ENCODE measurements at places on chromosomes 1 and 21.

- DNase-seq: no peak
Measured at GRCh38 chr1:184559117-184559713, 172.4 kb downstream of the C1orf21 start.

- DNase-seq: peak; percentile 17
Measured at GRCh38 chr1:60861961-60862567, 220.3 kb upstream of the NFIA start.

DNA sequence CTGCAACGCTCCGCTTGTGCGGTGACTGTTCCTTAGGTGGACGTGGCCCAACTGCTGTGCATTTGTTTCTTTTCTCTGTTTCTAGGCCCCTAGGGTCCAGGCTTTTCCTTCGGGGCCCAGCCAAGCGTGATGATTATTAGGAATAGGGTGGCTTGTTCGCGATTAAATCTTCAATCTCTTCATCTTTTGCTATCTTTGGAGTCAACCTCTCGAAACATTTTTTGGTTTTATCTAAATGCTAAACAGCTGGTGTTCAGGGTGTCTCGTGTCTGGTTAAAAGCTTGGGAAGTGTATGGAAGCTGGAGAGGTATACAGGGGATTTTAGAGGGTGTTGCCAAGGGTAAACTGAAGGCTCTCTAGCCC is 844 bp upstream of the PLD5 start:
- peak; percentile 12 for DNase-seq

DNA sequence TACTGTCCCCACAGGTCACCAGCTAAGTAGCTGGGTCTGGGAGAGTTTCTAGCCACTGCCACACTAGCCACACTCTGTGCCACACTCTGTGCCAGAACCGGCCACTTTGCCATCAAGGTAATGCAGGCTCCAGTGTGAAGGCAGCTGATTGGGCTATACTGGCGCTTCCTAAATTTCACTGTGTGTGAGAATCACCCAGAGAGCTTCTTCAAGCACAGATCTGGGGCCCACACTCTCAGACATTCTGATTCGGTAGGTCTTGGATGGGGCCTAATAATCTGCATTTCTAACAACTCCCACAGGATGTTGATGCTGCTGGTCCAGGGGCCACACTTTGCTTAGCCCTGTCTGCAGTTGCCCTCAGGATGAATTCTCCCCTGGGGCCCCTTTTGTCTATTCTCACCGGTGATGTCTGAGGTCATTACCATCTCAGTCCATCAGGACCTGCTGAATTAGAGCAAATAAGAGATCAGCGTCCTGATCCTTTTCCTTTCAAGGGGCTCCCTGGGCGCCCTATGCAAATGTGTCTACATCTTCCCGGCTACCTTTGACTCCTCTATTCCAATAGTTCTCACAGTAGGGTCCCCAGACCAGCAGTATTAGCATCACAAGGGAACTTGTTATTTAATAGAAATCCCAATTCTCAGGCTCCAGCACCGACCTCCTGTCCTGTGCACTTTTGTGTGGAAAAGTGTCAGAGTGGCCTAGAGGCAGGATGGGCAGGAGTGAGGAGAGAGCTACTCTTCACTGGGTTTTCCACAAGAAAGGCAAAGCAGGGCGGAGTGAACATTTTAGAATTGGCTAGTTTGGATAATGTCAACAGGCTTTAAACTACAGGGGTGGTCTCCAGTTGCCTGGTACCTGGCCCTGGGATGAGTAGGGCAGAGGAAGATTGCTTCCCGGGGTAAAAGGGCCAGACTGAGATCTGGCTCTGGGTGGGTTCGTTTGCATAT is 24.7 kb upstream of the LRRN2 start:
- DNase-seq: peak; percentile 90

DNA sequence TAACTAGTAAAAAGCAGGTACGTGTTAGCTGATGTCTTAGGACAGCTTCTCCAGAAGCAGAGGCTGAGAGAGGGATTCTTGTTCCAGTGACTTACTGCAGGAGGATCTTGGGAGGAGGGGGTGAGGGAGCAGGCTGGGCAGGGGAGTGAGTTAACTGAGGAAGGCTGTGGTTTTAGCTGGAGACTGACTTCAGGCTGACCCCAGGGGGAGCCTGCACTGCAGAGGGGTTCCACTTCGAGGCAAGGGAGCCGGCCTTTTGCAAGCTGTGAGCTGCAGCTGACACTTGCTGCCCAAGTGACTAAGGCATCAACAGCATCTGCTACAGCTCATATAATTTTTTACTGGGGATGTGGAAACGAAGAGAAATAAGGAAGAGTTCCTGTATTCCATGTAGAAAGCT is 50.4 kb upstream of the SOD1 start:
- peak; percentile 35 for DNase-seq

DNA sequence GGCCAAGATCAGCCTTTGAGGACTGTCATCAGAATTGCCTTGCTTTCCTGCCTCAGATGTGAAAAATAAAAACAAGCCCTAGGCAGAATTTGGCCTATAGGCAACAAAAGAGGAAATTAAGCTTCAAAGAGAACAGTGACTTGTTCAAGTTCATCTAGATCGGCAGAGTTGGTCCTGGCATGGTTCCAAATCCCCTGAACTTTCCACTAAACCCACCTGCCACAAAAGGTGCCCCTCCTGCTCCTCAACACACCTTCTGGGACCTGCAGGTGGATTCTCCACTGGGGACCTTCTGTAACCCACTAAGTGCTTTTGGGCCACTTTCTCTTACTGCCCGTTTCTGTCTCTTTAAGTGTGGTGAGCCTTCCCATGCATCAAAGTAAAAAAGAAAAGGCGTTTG is 42.5 kb upstream of the LRRN2 start:
- no peak for DNase-seq

DNA sequence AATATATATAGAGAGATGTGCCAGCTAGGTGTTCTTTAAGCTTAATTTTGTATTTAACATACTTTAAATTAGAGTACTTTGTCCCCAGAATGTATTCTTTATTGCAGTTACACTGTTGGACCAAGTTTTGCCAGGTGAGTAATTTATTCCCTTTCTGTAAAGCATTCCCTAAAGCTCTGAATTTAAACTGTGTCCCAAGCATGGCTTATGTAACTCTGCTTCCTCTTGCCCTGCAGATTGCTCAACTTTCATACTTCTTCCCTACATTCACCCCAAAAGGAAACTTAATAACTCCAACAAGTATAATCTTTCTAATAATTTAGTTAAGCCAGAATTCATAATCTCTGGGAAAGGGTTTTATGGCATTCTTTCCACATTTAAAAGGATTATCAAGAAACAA is 5.6 kb downstream of the LYPLAL1 start:
- no peak for DNase-seq

GRCh38 chr1:15028102-15028501 is 125.4 kb upstream of the TMEM51 start:
- DNase-seq: no peak

DNA sequence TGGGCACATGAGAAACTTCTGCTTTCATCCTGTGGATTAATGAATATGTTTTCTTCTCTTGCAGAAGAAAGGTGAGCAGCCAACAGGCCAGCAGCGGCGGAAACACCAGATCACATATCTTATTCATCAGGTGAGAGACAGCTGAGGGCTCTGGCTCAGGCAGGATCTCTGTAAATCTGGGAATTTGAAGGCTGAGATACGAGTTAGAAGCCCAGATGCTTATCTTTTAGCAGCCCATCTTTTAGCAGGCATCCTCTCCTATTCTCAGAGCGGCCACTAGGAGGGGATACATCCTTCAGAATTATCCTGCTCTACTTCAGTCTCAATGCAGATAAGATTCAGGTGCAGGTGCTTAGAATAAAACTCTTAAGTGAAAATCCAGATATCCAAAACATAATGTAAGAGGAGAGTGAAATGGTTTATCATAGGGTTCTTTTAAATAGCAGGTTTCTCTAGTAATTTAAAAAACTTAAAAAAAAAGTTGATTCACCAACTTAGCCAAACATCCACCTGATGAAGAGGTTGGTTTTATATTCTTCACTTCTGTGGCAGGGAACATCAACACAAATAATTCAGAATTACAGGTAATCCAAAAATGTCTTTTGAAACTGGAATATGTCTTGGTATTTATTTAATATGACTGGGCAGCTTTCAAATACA is 19.3 kb downstream of the SH2D2A start:
- peak; percentile 86 for DNase-seq

DNA sequence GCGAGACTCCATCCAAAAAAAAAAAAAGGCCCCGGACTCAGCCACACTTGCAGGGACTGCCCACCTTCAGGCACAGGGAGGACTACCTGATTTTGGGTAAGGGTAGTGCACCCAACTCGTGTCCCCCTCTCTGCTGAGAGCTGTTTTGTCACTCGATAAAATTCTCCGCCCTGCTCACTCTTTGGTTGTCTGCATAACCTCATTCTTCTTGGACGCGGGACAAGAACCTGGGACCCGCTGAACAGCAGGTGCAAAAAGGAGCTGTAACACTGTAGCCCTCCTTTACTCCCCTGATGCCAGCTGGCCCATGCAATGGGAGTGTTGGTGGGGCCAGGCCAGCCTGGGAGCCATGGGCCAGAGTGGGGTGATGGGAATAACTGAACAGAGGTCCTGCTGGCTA is 10.6 kb downstream of the S100B start:
- DNase-seq: peak; percentile 52

DNA sequence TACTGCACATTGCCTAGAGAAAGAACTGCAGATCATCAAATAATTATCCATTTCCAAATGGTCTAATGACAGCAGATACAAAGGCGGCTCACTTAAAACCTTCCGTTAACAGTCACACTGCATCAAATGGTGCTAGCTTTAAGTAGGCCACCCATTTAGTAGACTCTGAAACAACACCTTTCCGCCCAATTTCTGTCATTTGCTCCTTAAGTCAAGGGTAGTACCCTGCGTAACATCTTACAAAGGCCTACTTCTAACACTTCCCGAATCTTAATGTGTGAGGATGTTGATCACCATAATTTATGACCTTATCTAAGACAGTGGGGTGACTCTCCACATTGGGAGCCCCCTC is 692 bp upstream of the RALGPS2 start:
- peak; percentile 34 for DNase-seq

- peak; percentile 62 for DNase-seq
Measured at GRCh38 chr1:3652548-3653285, 401 bp downstream of the TP73 start.

DNA sequence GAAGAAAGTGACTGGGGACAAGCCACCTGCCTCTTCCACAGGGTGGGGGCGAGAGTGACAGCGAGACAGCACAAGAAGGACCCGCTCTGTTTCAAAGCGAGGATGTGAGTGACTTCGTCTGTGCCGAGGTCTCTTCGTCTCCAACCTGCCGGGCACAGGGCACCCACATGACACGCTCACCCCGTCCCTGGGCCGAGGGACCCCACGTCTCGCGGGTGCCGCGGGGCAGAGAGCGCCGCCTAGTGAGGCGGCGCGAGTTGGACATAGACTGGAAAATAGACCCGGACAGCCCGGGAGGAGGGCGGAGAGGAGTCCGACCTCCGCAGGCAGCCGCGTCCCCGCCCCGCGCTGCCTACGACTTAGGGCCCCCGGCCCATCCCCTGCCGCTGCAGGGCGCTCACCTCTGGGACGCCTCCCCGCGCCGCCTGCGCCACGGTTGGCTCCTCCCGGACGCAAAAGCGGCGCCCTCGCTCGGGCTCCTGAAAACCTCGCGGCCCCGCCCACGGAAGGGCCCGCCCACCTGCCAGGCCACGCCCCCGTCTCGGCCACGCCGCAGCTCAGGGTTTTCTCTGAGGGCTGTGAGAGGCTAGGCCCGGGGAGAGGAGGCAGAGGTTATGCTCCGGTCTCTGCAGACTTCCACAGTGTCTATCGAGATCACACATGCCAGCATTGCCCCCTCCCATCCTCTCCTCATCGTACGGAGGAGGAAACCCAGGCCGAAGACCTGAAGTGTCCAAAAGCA is at the start of gene TLR5:
Gene TLR5, minus strand, starts transcription at position 454 of the 742 bp plus-strand sequence. CDS start 30,217 bp downstream, outside the sequence.
- DNase-seq: peak; percentile 90

GRCh38 chr1:245124241-245124640 is 30.5 kb upstream of the KIF26B start:
- no peak for DNase-seq

Data from GM23338 (cell line).